Large intestine (tissue), 12 donors: ENCODE measurements at places on chromosomes 3 and 15. TPM values are rescaled to one million over a fixed set of nuclear protein-coding genes. Genes with fewer than 3 reads are reported as not detected.
A peak's percentile ranks its signal among the peaks of the same experiment; 100 is the strongest.

DNA sequence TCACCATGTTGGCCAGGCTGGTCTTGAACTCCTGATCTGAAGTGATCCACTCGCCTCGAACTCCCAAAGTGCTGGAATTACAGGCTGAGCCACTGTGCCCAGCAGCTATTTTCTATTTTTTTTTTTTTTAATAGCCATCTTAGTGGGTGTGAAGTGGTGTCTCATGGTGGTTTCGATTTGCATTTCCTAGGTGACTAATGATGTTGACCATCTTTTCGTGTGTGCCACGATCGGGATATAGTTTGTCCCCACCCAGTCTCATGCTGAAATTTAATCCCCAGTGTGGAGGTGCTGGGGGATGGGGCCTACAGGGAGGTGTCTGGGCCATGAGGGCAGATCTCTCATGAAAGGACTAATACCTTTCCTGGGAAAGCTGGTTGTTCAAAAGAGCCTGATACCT is 41.8 kb upstream of the MUC13 start:
- no peak for DNase-seq

GRCh38 chr3:150033721-150034120 is 63.0 kb upstream of the PFN2 start:
- DNase-seq, result no peak

DNA sequence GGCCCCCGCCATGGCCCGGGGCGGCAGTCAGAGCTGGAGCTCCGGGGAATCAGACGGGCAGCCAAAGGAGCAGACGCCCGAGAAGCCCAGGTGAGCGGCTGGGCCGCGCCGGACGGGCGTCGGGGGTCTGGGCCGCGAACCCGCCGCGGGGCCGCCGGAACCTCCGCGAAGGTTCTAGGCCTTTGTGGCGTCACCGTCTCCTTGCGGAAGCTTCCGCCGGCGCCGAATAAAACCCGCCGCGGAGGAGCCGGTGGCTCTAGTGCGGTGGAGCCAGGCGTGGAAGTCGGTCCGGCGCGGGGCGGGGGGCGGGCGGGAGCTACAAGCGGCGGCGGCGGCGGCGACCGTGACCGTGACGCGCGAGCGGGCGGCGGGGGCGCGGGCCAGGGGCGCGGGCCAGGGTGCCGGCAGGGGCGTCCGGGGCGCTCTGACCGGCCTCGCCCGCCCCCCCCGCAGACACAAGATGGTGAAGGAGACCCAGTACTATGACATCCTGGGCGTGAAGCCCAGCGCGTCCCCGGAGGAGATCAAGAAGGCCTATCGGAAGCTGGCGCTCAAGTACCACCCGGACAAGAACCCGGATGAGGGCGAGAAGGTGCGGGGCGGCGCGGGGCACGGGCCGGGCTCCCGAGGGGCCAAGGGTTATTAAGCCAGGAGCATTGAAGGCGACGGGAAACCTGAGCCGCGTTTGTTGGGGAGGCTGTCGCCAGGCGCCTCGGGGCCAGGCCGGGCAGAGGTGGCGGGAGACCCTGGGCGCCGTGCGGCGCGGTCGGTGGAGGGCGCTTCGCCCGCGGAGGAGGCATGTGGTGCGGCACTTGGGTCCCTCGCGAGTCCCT is at the start of gene DNAJA4:
Gene DNAJA4 (plus strand): TSS at position 259 of the 833 bp plus-strand sequence. CDS start 202 bp downstream, at position 461.
- peak; percentile 50 for DNase-seq

Gene CIB1
- polyA plus RNA-seq, result 87.1 TPM

- DNase-seq, result no peak
Measured at GRCh38 chr15:76795217-76795616, 109.9 kb downstream of the SCAPER start.
